EL (cell line): ENCODE measurements at places on chromosomes 4 and X.

DNA sequence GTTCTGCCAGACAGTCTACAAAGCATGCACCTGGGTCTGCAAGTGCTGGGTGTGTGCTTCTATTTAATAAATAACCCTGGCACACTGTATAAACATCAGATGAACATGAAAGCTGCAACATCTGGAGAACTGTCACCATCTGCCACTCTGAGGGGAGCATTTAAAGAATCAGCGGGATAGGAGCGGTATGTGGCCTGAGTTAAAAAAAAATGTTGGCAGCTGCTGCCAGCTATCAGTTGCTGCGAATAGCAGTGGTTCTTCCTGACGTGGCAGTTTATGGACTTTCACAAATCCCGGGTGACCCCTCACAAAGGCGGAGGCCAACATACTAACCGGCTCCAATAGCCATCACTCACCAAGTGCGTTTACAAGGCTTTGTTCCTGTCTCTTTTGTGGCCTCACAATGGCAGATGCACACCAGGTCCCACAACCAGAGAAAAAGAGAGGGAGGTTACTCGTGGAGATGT lies 95.1 kb downstream of the RASL11B start:
- no peak for DNase-seq

DNA sequence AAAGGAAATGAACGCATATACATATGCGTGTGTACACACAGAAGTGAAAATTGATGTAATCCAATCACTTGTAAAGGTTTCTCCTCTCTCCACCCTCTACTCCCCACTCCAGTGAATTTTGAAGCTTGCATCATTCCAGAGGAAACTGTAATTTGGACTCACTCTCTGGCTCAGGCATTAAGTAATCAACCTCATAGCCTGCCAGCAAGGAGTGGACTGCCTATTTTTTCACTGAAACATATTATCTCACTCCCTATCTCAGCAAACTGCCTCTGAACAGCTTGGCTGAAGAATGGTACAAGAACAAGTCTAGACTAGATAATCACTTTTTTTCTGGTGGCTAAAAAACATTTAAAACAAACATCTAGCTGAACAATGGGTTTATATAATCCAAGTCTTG lies 124.2 kb downstream of the C4orf51 start:
- DNase-seq = peak; percentile 83

DNA sequence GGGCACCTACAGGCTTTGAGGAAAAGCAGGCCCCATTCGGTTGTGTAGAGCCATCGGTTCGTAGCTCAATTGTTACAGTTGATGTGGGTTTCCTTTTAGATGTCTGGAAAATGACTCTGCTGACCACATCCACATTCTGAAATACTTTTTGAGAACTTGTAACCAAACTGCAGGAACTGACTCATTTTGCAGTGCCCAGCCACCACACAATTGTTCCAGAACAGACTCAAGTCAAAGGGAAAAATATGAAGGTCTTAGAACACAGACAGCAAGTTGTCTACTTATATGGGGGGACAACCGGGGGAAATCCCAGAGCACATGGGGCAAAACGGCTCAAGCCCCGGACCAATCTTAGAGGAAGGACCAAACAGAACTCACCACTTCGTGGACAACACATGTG lies 557.6 kb upstream of the DIPK2B start:
- DNase-seq = peak; percentile 88

DNA sequence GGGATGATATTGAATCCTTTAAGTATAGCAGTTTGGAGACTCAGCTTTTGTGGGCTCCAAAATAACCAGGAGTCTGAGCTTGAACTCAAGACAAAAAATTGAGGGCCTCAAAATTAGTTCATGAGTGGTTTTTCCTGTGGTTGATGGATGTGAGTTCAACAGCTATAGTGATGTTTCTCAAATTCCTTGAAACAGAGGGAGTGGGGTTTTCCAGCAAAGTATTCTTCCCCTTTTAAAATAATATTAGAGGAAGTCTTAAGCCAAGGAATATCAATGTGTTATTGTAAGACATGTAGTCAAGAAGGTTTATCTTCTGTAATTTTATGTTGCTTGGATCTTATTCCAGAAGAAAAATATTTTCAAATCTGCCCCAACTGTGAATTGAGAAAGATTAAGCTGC lies 10.6 kb downstream of the OTC start:
- no peak for DNase-seq

GRCh38 chr4:8093587-8094274 lies 64.9 kb downstream of the ABLIM2 start:
- DNase-seq = no peak

GRCh38 chrX:85851418-85851817 lies 195.9 kb downstream of the CHM start:
- DNase-seq = no peak

DNA sequence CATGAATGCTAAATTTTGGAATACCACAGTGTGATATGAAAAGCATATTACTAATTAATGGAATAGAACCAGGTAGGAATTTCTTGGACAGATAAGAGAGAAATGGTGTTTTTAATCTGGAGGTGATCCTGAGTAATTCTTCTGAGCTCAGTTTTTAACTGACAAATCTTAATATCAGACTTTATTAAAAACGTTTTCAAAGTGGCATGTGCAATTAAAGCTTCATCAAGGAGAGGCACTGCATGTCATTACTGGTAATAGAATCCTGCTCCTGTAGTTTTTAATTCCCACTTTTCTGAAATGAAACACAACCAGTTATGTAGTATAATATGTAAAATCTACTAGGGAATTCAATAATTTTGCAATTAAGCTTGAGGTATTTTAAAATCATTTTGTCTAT lies 7.0 kb upstream of the PTTG2 start:
- no peak for DNase-seq

DNA sequence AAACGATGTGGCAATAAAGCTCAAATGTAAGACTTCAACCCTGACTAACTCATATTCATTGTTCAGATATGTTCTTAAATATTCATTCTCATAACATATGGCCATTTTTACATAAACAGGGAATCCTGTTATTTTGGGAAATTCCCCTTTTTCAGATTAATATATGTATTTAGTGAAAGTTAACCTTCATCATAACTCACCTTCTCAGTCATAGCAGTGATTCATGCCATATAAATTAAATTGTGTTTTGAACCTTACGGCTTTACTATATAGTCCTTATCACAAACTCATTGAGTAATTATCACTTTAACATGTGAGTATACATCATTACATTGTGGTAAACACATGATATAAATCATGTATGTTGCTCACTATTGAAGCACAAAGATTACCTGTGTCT lies 392.5 kb upstream of the TRAM1L1 start:
- DNase-seq = no peak

- DNase-seq = no peak
These were observed 33.0 kb downstream of the MOB1B start for GRCh38 chr4:70935038-70935695.

GRCh38 chr4:155881555-155881954 lies 15.5 kb upstream of the ASIC5 start:
- DNase-seq = no peak

GRCh38 chrX:71540801-71541200 lies 7.9 kb downstream of the OGT start:
- DNase-seq = no peak

DNA sequence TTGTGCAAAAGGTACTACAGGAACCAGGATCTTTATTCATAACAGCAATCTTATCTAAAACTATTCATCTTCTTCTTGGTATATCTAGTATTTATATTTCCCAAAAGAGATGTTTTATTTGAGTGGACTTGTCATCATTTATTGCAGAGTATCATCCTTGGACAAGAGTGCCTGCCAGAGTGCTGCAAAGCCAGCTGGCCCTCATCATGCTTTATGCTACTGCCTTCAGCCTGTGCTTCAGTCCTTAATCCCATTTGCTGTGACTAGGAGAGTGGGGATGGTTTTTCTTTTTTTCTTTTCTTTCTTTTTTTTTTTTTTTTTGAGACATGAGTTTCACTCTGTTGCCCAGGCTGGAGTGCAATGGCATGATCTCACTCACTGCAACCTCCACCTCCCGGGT lies 33.5 kb upstream of the ELF2 start:
- no peak for DNase-seq

- peak; percentile 67 for DNase-seq
These were observed 203.4 kb downstream of the ANAPC10 start for GRCh38 chr4:144894573-144894972.

- DNase-seq = no peak
These were observed 10.0 kb upstream of the MTM1 start for GRCh38 chrX:150558424-150558823.

GRCh38 chr4:116585246-116585645 lies 500.1 kb downstream of the TRAM1L1 start:
- no peak for DNase-seq

DNA sequence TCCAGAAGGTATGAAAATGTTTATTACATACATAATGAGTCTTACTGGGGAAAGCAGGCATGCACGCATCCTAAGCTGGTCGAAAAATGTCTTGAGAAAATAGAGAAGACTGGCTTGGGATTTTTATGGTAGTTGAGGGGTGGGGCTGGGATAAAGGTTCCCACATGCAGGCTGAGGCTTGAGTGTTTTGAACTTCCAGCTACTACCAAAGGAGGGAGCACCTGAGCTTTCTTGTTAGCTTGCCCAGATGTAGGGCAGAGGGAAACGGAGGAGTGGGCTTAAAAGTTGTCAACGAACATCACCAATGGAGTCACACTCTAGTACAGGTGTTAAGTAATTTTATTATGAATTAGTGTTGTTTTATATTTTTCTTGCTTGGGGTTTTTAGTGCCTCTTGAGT lies 39.6 kb upstream of the SRPX start:
- DNase-seq = peak; percentile 28

DNA sequence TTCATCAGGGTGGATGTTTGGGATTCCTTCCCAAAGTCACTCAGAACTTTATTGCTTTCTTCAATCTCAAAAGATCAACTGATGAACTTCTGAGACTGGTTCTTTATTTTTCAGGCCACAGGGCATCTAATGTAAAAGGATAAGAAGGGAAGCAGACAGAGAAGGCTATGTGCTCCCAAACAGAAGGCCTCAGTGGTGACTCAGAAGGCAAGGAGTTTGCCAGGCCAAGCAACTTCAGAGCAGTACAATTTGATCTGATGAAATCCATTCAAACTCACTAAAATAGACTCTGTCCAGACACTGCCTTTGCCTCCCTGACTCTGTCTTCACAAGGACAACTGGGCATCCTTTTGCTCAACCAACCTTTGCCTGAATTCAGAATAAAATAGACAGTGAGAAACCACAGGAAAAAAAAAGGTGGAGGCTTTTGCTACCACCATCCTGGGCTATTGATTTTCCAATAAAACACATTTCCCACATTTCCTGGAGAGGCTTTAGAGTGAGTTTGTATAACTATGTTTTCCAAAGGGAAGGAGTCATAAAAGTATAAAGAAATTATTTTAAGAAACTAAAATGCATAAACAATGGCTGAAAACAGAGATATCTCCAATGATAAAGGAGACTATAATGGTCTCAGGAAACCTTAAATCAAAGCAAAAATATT lies 55.2 kb downstream of the ARHGEF6 start:
- peak; percentile 45 for DNase-seq

GRCh38 chrX:68183612-68184214 lies 249.6 kb downstream of the OPHN1 start:
- peak; percentile 38 for DNase-seq

- DNase-seq = no peak
These were observed 139.9 kb downstream of the REPS2 start for GRCh38 chrX:17086317-17086716.

GRCh38 chr4:176671532-176671931 lies 121.2 kb downstream of the VEGFC start:
- DNase-seq = no peak

DNA sequence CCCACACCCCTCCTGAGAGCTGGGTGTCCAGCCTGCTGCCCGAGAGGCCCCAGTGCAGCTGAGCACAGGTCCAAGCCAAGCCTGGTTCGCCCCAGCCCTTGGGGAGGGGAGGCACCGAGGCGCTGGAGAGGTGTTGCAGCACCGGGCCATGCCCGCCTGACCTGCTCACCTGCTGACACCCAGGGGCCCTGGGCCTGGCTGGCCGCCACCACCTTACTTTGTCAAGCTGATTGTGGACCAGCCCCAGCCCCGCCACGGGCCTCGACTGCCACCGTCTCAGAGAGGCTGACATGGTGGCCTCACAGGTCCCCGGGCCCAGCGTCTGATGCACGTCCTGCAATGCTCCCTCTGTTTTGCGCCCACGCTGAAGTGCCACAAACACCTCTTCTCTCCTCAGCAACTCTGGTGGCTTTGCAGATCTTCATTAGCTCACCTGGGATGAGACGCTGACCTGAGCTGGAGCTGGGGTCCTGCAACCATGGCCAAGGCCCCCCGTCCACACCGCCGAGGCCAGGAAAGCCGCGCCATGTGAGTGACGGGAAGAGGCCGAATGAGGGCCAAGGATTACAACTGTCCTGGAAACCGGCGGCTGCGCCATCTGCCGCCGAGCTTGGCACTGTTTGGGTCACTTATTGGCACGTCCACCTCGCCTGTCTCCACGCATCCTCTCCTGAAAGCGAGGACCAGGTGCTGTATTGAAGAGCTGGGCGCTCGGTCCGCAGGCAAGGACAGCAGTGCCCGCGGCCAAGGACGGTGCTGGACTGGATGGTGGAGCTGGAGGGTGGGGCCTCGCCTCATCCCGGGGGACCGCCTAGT lies 7.6 kb downstream of the CPLX1 start:
- no peak for DNase-seq

DNA sequence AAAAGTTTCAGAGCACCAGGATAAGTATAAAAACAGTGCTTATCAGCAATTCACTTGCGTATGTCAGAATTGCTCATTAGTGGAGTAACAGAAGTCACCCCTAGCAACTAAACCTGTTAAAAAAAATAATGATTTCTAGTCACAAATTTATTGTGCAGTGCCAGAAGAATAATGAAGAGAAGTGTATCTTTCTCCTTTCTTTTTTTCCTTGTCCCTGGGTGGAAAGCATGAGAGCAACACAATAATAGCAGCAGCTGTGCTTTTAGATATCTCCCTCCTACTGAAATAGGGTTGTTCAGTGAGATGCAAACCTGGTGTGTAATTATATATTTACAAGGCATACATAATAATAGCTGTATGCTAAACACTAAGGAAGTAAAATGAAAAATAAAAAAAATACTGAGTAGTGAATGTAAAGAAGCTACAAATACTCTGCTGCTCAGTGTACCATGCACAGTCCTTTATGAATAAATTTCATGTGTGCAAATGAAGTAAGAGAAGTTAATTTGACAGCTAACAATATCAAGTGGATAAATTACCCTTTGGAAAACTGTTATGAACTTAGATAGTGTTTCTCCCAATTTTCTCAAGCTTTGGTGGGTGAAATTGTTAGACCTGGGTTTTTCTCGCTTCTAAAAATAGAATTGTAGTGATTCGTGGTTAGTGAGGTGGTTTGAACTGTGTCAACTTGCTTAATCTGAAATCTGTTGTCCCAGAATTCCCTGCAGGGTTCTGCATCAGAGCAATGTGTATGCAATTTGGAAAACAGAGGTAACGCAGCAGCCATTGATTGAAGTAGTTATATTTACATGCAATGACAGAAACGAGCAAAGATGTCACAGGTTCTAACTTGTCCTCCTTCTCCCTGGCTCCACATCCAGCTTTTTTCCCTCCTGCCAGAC lies 125.7 kb upstream of the NDST3 start:
- DNase-seq = no peak
